Esophagus mucosa (tissue), 1 donor: ENCODE measurements at places on chromosomes 5 and 9. TPM values are rescaled to one million over a fixed set of nuclear protein-coding genes. Genes with fewer than 3 reads are reported as not detected.

GRCh38 chr5:68659881-68660280 is 433.9 kb upstream of the SLC30A5 start:
- ATAC-seq: no peak

ROR2 gene
- total RNA-seq: 2.5 TPM

ORM1 gene
- 1.6 TPM for total RNA-seq

- no peak for ATAC-seq
Observed at GRCh38 chr9:101325053-101325452, 59.8 kb downstream of the BAAT start.
